ENCODE measurements at places on chromosomes 3 and 15.

- no peak for DNase-seq
Observed at GRCh38 chr15:66622591-66623022, 56.8 kb upstream of the LCTL start.

- DNase-seq, result no peak
Observed at GRCh38 chr15:42471002-42471401, 19.9 kb downstream of the ZNF106 start.

- peak; percentile 38 for DNase-seq
Observed at GRCh38 chr3:15207836-15208504, 1.9 kb downstream of the CAPN7 start.

DNA sequence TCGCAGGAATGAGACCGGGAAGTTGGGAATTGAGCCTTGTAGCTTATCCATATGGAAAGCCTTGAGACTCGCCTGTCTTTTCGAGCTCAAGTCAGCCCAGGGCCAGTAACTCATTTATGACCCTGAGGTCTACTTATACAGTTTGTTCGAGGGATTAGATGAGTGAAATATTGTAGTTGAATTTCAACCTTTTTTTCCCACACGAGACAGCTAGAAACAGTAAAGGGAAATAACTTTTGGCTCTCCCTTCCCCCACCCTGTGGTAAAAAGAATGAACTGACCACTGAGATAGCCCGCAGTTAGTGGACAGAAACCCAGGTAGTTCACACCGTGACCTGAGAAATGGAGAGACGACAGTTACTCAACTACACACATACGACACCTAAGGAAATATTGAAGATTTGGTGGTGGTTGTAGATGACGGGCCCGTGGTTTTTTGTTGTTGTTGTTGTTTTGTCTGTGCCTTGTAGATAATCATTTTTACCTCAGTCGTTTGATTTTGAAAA lies 841 bp downstream of the EIF3J start:
- peak; percentile 55 for DNase-seq

- no peak for DNase-seq
Observed at GRCh38 chr15:90761629-90762028, 44.5 kb downstream of the BLM start.

GRCh38 chr15:28786521-28786920 lies 61.9 kb downstream of the GOLGA6L7 start:
- DNase-seq, result peak; percentile 1

GRCh38 chr3:52503788-52504424 lies 8.8 kb downstream of the STAB1 start:
- DNase-seq, result no peak

GRCh38 chr3:15321349-15321748 lies 11.0 kb downstream of the SH3BP5 start:
- no peak for DNase-seq

- no peak for DNase-seq
Observed at GRCh38 chr3:5002871-5003247, 23.6 kb downstream of the BHLHE40 start.

- no peak for DNase-seq
Observed at GRCh38 chr3:184645336-184645735, 66.5 kb downstream of the MAGEF1 start.

DNA sequence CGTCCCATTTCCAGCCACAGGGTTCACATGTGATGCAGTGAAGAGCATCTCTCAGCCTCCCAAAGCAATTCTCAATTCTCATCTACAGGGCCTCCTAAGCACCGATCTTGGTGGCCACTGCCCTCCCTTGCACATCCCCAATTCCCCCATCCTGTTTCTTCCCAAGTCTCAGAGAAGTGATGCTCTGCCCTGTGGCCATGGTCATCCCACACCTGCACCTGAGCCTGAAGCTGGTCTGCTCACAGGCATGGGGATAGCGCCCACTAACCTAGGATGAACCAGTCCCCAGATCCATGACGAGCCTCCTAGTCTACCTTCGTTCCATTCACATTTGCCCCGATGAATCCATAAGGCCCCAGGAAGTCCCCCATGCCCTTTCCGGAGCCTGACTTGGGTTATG lies 201.5 kb downstream of the UACA start:
- no peak for DNase-seq

- DNase-seq, result no peak
Observed at GRCh38 chr15:94400526-94401298, 169.4 kb downstream of the MCTP2 start.

- no peak for DNase-seq
Observed at GRCh38 chr3:171255236-171255806, 204.9 kb downstream of the TNIK start.

DNA sequence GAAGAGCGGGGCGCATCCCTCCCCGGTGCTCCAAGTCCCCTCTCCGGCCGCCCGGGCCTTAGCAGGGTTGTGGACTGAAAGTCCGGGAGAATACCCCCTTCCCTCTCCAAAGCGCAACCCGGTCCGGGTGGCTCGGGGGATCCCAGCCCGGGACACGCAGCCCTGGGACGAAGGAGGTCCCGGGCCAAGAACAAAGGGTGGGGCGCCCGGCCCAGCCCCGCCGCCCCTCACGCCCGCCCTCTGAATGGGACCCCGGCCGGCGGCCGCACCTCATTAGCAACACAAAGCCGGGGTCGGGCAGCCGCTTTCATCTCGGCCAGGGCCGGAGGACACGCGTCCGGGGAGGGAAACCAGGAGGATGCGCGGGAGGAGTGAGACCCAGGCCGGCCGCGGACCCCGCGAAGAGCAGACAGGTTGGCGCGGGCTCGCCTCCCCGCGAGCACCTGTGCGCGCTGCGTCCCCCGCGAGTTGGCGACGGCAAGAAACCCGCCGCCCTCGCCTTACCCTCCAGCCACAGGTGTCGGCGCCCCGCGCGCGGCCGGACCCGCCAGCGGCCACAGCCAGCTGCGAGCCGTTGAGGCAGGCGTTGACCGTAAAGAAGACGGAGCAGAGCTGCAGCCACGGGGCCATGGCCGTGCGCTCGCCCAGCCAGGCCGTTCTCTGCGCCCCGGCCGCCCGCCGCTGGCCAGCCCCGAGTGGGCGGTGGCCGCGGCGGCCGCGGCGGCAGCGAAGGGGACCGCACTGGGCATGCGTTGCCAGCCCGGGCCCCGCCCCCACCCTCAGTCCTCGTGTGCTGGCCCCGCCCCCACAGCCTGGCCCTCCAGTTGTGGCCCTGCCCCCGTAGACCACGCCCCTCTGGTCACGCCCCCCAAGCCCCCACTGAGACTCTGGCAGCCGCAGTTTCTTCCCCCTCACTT lies at the start of gene IL17RD:
TSS of gene IL17RD (minus strand) at position 697 of the 917 bp plus-strand sequence. CDS start at position 630, 67 bp downstream.
- DNase-seq, result peak; percentile 81

DNA sequence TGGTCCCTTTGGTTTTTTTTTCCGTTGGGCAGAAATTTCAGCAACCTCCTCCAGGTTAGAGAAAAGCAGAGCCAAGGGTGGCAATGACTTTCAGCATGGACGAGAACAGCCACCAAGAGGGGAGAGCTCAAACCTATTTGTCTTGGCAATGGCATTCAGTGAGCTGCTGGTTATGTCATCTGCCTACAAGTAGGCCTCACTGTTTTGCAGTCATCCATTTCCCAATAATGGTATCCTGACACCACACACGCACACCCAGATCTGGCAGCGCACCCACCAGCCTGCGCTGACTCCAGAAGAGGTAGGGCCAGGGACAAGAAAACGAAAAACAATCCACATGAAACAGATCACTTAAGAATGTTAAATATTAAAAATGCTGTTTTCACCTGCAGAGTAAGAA lies 92.3 kb downstream of the MAGI1 start:
- no peak for DNase-seq

- no peak for DNase-seq
Observed at GRCh38 chr15:100601617-100602063, 344 bp downstream of the LINS1 start.

- no peak for DNase-seq
Observed at GRCh38 chr15:26698555-26698954, 74.3 kb downstream of the GABRB3 start.

- DNase-seq, result no peak
Observed at GRCh38 chr3:39542588-39542988, 75.1 kb downstream of the MOBP start.

- no peak for DNase-seq
Observed at GRCh38 chr15:80706161-80706560, 11.1 kb downstream of the ABHD17C start.

GRCh38 chr15:90106522-90107117 lies 4.4 kb upstream of the IDH2 start:
- peak; percentile 65 for DNase-seq

DNA sequence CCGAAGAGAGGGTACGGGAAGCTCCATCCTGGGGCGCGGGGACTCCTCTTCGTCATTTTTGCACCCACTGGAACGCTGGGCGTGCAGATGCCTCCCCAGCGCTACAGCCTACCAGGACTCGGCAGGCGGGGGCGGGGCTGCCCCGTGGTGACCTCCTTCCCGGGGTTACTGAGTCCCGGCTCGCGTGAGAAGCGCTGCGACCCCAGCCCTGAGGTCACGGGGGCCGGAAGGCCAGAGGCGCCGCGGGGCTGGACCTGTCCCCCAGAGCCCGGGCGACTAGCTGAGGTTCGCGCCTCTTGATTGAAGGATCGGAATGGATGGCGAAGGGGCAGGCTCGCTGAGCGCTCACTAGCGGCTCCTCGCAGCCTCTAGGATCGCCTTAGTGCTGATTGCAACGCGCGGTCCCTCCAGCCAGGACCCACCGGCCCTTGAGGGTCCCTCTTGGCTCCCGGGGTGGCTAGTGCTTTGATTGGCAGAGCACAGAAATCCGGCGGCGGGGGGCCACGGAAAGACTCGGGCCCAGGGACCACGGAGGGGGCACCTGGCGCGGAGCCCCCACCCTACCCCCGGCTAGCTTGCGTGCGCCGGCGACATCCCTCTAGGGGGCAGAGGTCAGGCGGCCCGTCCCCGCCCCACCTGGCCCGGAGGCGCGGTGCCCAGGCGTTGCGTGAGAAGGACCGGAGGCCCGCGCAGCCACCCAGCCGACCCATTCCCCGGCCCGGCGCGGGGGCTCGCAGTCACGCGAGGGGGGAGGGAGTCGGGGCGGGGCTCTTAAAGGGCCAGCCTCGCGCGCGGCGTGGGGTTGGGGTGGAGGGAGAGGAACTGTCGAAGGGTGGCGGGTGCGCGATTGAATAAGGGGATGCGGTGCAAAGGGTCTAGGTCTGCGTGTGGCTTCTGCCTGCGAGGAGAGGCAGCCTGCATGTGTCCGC lies 781 bp upstream of the CYP1A1 start:
- DNase-seq, result peak; percentile 41

DNA sequence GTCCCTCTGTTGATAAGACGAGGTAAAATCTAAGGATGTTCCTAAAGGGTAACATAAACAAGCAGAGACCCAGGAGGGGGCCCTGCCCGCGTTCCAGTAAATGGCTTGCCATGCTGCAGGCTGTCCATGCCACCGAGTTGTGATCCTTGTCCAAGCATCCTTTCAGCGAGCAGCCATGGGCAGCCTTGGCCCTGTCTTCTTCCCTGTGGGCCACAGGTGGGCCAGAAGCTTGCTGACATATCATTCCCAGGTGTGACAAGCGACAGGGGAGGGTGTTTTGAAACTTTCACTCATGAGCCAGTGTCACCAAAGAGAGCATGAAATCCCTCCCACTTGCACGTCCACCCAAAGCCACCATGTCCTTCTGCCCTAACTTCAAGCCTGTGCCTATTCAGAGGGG lies 53.7 kb downstream of the PCSK6 start:
- no peak for DNase-seq

DNA sequence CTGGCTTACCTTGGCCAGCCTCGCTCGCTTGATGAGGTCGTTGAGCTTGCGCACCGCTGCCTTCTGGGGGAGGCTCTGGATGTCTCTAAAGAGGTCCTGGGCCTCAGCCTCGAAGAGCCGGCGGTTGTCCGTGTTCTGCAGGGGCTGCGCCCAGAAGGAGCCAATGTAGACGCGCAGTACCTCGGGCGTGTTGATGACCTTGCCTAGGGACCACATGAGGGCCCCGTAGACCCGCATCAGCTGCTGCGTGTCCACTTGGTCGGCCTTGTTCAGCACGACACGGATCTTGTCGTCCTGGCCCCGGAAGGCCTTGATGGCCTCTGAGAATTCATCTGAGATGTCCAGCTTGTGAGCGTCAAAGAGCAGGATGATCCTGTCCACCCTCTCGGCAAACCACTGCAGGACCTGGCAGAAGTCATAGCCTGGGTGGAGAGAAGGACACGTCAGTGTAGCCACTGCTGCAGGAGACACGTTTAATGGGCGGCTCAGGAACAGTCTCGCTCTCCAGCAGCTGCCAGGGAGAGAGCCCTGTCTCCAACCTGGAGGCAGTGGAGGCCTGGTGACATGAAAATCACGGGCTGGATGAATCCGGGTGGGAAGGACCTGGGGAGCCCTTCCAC lies 25.5 kb upstream of the SPTBN5 start:
- DNase-seq, result no peak

DNA sequence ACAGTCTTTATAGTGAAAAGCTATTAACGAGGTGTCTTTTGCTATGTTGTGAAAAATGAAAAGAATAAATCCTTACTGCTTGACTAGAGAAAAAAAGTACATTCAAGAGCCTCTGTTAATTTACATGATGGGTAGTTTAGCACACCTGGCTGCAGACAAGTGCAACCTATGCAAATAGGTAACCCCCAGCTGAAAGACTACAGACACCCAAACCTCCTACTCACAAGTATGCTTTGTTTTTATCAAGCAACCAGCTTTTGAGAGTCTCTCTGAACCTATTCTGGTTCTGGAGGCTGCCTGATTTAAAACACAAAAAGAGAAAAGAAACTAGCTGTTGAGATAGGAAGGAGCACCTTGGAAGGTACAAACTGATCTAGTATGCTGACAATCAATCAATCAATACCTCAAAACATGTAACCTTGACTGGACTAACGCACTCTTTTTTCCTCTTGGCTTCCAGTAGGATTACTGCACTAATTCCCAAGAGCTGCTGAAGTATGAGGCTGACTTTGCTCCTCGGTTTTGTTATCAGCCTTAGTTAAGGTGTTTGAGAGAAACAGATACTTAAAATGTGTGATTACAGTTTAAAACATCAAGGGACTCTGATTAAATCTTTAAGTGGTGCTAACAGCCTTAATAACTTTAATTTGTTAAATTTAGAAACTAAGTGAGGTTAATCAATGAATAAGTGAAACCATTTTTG lies 63.6 kb downstream of the OSBPL10 start:
- no peak for DNase-seq

DNA sequence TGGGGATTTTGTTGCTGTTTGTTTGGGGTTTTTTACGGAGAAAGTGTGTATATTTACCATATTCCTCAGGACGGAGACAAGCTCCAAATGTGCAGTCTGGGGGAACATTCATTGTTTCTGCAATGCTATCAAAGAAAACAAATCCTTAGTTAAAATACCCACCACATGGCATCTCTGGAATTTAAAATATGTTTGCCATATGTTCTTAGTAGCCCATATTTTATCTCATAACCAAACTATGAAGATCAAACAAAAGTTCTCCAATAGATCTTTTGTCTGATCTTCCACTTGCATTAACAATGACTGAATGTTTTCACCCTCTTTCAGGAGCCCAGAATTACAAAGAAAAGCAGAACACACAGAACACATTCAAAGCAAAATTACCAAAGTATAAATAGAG lies 35.3 kb downstream of the EFHB start:
- peak; percentile 72 for DNase-seq
